Renal cortical epithelial cell (primary cell): ENCODE measurements at places on chromosomes 11 and 22. TPM values are rescaled to one million over a fixed set of nuclear protein-coding genes. Genes with fewer than 3 reads are reported as not detected.
A peak's percentile ranks its signal among the peaks of the same experiment; 100 is the strongest.

DNA sequence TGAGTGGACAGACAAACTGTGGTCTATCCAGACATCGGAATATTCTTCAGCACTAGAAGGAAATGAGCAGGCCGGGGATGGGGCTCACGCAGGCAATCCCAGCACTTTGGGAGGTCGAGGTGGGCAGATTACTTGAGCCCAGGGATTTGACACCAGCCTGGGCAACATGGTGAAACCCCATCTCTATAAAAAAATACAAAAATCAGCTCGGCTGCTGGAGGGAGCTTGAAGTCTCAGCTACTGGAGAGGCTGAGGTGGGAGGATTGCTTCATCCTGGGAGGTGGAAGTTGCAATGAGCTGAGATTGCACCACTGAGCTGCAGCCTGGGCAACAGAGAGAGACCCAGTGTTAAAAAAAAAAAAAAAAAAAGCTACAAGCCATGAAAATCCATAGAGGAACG, 8.0 kb upstream of the CTSD start:
- DNase-seq = peak; percentile 70

GRCh38 chr11:102749101-102749722, 24.5 kb upstream of the MMP8 start:
- no peak for DNase-seq

DNA sequence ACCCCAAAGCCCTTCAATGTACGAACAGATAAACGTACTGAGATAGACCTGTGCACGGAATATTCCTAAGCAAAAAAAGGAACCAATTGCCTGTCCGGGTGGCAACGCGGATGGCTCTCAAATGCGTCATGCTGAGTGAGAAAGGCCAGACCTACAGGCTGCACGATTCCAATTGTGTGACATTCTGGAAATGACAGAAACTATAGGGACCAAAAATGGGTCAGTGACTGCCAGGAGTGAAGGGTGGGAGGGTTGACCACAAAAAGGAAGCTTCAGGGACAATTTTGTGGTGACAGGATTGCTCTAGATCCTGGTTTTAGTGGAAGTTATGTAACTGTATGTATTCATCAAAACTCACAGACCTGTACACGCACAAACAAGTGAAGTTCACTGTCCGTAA, 24.0 kb upstream of the SYT8 start:
- DNase-seq = no peak

- peak; percentile 74 for DNase-seq
Observed at GRCh38 chr11:75562048-75562835, at the start of gene SERPINH1. TSS of gene SERPINH1 (plus strand) at chr11:75562253. CDS start at chr11:75566350, 4,097 bp downstream.

- peak; percentile 54 for DNase-seq
Observed at GRCh38 chr11:86511086-86511551, 136.4 kb downstream of the CCDC81 start.

CDC42BPG gene
- 8.7 and 9.4 TPM in 2 replicates for total RNA-seq

CADM1 gene
- total RNA-seq = 12.7 and 65.4 TPM in 2 replicates
